ENCODE measurements at places on chromosomes 16 and 17. TPM values are rescaled to one million over a fixed set of nuclear protein-coding genes. Genes with fewer than 3 reads are reported as not detected.

- DNase-seq, result no peak
Measured at GRCh38 chr16:6499413-6499812, 833.2 kb upstream of the RBFOX1 start.

- no peak for DNase-seq
Measured at GRCh38 chr17:82655523-82655922, 7.3 kb upstream of the WDR45B start.

GRCh38 chr17:40551091-40551878 is 14.0 kb downstream of the CCR7 start:
- no peak for DNase-seq

DNA sequence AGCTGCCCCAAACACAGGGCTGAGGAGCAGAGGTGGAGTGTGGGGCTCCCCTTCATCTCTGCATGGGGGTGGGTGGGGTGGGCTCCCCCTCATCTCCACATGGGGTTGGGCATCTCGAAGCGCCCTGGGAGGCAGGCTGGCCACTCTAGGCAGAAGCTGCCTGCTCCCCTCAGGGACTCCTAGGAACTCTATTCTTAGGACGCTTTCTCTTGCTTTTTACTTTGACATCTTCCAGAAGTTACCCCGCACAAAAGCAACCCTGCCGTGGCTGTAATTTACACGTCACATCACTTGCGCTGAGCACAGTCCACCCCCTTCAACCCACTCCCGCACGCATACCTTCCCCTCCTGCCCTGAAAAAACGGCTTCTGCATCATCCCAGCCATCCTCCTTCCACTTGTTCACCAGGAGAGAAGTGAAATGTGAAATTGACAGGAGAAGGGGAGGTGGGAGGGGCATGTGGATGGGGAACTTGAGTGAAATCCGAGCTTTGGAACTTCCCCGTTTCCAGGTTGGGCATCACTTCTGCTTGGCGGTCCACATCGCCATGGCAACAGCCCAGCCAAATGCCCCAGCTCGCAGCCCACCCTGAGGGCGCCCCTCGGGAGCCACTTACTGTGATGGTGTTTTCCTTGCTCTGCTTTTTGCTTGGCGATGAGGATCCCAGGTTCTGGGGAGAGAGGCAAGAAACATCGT is 53.7 kb upstream of the RCVRN start:
- DNase-seq, result no peak

GRCh38 chr17:30942308-30943079 is 20.7 kb downstream of the ADAP2 start:
- no peak for DNase-seq

DNA sequence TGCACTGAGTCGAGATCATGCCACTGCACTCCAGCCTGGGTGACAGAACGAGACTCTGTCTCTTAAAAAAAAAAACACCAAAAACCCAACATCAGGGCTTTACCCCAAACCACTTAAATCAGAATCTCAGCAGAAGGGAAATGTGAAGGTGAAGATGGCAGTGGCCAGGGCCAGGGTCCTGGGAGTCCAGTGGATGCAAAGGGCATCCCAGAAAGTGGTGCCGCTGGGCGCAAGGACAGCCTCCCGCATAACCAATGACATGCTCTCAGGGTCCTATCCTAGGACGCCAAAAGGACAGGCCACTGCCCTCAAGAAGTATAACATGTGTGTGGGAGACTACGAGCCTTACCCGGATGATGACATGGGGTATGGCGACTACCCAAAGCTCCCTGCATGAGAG is 7.9 kb downstream of the TUBD1 start:
- DNase-seq, result no peak

- no peak for DNase-seq
Measured at GRCh38 chr17:80117491-80118401, 16.4 kb downstream of the GAA start.

DNA sequence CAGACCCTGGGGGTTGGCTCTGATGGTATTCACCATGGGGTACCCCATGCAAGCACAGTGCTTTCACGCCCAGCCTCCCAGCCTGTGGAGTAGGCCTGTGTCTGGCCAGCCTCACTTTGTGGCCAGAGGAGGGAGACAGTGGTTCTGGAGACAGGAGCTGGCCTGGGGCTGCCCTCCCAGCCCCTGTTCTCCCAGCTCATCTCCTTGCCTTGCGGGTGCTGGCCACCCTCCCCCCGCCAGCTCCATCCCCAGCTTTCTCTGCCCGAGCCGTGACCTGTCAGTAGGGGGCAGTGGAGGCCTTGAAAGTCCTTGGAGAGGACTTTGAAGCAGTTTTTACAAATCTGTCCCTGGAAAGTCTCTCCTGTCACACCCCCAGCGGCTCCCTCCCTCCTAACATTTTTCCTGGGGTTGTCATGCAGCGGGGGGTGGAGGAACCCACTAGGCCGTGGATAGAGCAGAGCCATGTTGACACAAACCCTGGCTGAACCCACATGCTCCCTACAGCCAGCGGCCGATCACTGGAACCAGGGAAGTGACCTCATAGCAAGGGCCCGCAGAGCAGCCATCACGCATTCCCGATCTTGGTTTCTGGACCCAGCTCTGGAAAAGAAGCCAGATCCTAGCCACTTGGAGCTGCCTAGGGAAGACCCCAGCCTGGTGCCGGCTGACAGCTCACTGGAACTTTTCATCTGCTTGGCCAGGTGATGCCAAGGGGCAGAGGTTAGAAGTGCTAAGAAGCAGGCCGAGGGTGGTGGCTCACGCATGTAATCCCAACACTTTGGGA is 289.4 kb downstream of the SEC14L1 start:
- DNase-seq, result peak; percentile 60

- peak; percentile 57 for DNase-seq
Measured at GRCh38 chr16:86740906-86741799, 162.8 kb downstream of the FOXL1 start.

TPSG1 gene
- not detected for total RNA-seq

GAST gene
- not detected for total RNA-seq
